T-helper 22 cell (primary cell): ENCODE measurements at places on chromosomes 7 and 10.

DNA sequence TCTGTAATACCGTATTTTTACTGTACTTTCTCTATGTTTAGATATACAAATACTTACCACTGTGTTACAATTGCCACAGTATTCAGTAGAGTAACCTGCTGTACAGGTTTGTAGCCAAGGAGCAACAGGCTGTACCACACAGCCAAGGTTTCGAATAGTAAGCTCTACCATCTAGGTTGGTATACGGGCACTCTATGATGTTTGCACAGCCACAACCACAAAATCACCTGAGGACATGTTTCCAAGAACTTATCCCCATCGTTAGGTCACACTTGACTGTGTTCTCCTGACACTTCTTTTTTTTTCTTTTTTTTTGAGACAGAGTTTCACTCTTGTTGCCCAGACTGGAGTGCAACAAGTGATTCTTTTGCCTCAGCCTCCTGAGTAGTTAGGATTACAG is 134.6 kb upstream of the TRIM24 start:
- no peak for DNase-seq

DNA sequence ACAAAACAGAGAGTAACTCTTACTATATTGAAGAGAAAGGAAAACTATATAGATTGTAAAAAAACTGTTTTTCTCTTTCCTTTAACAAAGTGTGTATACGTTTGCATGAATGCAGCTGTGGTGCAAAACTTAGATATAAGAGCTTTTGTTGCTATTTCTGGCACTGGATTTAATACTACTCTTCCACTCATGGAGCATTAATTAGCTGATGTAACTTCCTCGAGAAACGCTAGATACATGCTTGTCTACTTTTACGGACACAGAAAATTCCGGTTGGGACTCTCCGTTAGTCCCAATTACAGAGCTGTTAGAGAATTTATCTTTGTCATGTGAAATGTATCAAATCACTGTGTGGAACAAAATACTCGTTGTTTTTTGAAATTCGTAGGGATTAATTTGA is 135.5 kb downstream of the ZNF22 start:
- no peak for DNase-seq

DNA sequence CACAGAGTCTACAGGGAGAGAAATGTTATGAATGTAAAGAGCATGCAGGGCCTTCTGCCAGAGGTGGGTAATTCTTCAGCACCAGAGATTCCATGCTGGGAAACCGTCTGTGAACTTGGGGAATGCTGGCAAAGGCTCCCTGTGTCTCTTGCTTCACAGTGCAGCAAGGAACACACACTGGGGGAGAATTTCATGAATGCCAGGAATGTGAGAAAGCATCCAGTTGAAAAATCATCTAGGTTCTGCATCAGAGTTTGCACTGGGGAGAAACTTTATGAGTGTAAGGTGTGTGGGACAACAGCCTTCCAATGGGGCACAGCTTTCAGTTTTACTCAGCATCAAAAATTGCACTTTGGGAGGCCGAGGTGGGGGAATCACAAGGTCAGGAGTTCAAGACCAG is 224.3 kb upstream of the IGFBP3 start:
- DNase-seq, result no peak

DNA sequence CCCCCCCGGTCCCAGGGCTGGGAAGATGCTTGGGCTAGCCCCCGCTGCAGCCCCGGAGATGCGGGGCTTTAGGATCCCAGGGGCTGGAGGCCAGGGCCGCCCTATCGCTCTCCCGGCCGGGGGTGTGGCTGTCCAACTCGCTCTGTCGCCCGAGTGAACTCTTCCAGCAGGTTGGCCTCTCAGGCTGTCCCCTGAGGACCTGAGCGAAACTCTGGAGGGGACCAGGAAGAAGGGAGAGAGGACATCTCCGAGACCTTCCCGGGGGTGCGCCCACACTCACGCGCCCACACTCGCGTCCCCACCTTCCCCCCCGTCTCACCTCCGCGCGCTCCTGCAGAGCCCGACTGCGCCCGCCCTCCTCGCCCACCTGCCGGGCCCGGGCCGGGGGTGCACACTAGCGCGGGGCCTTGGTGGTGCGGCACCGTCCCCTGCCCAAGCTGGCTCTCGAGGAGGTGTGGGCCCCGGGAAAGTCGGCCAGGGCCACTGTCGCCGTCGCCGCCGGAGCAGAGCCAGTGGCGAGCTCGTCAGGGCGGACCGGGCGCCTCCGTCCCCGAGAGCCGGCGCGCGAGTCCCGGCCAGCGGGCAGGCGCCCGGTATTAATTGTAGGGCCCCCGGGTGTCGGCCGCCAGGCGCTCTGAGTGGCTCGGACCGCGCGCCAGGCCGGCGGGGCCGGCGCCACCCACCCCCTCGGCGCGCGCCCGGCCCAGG is 101.7 kb upstream of the SVIL start:
- DNase-seq, result no peak

DNA sequence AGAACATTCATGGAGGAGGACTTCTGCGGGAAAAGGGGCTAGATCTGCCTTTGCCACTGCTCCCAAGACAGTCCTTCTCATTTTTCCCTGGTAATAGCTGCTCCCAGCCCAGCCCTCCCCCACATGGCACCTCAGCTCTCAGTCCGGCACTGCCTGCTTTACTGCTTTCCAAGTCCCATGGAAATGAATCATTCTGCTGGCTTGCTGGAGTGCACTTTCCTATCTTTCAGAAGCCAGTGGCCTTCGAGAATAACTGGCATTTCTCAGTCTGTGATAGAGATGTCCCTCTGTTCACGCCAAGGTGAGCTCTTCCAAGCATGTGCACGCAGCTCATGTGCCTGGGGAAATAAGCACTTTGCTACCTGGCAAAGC is 61.4 kb downstream of the SYPL1 start:
- DNase-seq, result no peak
